Activated B cell treated with CpG ODN at 0.5 μM for 24 hours (primary cell): ENCODE measurements at places on chromosomes 13 and 19. TPM values are rescaled to one million over a fixed set of nuclear protein-coding genes. Genes with fewer than 3 reads are reported as not detected.

DNA sequence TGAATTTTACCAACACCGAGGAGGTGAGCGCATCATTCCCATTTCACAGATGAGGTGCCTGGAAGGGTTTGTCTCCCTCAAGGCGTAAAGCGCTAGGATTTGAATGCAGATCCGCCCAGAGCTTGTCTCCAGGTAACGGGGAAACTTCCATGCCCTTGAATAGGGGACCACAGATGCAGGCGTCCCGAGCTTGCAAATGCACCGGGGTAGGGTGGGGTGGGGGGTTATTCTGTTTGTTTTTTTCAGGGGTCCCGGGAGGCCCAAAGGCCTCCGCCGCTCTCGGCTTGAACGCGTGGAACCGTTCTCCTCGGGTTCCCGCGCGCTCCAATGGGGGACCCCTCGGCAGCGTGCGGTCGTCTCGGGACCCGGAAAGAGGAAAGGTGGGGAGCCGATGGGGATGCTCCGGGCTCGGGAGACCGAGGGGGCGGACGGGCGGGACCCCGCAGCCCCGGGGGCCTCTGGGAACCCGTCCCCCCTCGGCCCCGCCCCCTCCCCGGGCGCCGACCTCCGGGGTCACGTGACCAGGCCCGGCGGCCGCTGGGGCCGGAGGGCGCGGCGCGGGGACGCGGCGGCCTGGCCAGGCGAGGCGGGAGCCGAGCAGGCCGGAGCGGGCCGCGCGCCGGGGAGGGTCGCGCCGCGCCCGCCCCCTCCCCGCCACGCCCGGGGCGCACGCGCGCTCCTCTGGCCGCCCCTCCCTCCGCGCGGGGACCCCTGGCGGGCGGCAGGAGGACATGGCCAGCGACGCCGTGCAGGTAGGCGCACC is at the start of gene PKN1:
Gene PKN1, plus strand, starts transcription at position 516 of the 763 bp plus-strand sequence. Its CDS starts 216 bp downstream, at position 732.
- H3K36me3 ChIP-seq, result peaks cover 4% of the 10 kb centered on the region
- H3K4me1 ChIP-seq, result peaks cover 30% of the 10 kb centered on the region
- peak; percentile 72 for DNase-seq

DNA sequence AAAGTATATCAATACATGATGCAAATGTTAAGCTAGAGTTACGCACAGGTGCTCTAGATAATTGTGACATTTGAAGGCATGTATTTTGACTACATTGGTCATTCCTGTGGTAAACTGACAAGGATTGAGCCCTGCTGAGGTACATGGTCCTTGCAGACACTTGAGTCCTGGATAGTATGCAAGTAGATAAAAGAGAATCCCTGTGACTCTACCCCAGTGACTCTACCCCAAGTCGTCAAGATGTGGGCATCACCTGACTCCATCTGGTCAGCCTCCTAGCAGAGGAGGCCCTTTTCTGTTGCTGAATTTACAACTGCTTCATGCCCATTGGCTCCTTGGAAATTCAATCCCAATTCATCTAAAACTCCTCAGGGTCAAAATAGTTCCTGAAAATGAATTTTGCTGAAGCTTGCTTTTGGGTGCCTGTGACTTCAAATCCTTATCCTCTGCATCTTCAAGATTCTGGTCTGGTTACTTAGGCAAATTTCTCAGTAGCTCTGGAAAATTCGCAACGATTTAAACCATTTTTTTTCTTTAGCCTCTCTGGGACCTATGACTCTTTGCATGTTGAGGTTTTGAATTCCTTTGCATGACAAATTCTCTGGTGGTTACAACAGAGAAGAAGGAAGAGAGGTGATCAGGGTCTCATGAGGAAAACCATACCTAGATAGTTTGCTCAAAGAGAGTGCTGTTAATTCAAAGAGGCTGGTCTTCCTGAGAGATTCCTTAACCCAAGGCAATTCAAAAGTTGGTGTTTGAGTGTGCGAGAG is 422.1 kb downstream of the FGF9 start:
- no peaks in the 10 kb centered on the region for H3K27me3 ChIP-seq
- H3K36me3 ChIP-seq, result no peaks in the 10 kb centered on the region
- no peak for DNase-seq
- H3K27ac ChIP-seq, result no peak overlapping the region
- peaks cover 5% of the 10 kb centered on the region for H3K4me1 ChIP-seq

DNA sequence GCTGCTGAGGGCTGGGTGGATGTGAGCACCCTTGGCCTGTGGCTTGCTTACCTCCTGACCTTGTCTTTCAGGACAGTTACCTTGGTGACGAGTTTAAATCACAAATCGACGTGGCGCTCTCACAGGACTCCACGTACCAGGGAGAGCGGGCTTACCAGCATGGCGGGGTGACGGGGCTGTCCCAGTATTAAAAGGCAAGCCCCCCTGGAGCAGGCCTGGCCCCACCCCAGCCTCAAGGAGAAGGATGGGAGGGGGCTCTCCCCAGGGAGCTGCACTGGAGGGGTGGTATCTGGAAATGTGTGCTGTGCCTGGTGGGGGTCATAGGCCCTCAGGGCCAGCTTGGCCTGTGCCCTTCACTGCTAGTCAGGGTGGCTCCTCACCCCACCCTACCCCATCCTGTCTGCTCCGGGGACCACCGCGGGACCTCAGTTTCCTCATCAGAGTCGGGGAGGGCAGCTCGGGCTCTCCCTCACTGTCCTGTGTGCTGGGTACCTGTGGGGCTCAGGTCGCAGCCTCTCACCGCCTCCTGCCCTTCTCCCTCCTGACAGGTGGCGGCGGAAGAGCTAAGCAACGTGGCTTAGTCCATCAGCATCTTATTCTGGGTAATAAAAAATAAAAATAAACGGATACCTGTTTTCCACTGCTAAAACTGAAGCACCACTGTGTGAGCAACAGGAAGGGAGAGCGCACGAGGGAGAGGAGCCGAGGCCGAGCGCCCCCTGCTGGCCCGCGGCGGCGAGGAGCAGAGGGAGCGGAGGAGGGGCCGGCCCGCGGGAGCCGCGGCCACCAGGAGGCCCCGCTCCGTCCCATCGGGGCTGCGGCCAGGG is 29.8 kb downstream of the CERS1 start:
- no peak overlapping the region for H3K4me3 ChIP-seq
- H3K27ac ChIP-seq, result no peak overlapping the region
- peak; percentile 64 for DNase-seq
- H3K4me1 ChIP-seq, result peaks cover 15% of the 10 kb centered on the region
- peaks cover 4% of the 10 kb centered on the region for H3K27me3 ChIP-seq

- H3K4me1 ChIP-seq, result no peaks in the 10 kb centered on the region
- H3K27ac ChIP-seq, result no peak within 1 kb of the TSS
- H3K36me3 ChIP-seq, result no peaks in the 10 kb centered on the region
- DNase-seq, result no peak
- no peak within 1 kb of the TSS for H3K4me3 ChIP-seq
Observed at GRCh38 chr19:750640-751423, at the start of gene MISP. Gene MISP (plus strand): TSS chr19:751112. CDS start chr19:756947, 5,835 bp downstream.

DNA sequence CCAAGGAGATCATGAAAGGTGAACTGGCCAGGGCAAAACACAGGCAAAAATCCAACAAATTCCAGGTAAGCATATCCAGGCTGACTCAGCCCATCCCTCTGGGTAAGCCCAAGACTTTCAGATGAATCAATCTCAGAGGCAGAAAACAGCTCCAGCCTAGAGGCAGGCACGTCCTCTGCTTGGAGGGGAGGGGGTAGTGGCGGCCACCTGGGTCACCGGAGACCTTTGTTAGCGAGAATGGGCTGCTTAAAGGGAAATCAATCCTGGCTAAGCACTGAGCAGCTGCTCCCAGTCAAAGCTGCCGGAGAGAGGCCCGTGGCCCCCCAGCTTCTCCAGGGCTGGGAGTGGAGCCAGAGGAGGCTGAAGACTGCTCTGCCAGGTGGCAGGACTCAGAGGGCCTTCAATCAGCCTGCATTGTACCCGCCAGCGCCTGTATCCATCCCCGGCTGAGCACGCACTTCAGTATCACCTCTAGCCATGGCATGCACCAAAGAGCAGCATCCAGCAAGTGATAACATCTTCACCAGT is 48.2 kb downstream of the PIN1 start:
- H3K36me3 ChIP-seq, result no peaks in the 10 kb centered on the region
- no peak for DNase-seq
- H3K4me1 ChIP-seq, result no peaks in the 10 kb centered on the region

- H3K27ac ChIP-seq, result no peak overlapping the region
- DNase-seq, result no peak
- no peaks in the 10 kb centered on the region for H3K27me3 ChIP-seq
- H3K36me3 ChIP-seq, result no peaks in the 10 kb centered on the region
- H3K4me3 ChIP-seq, result no peak overlapping the region
- H3K4me1 ChIP-seq, result no peaks in the 10 kb centered on the region
Observed at GRCh38 chr13:45086484-45086883, 33.8 kb upstream of the GTF2F2 start.

- no peak for DNase-seq
- H3K4me1 ChIP-seq, result no peaks in the 10 kb centered on the region
- no peak overlapping the region for H3K27ac ChIP-seq
- no peak overlapping the region for H3K4me3 ChIP-seq
Observed at GRCh38 chr13:59176775-59177174, 987.0 kb downstream of the DIAPH3 start.

DNA sequence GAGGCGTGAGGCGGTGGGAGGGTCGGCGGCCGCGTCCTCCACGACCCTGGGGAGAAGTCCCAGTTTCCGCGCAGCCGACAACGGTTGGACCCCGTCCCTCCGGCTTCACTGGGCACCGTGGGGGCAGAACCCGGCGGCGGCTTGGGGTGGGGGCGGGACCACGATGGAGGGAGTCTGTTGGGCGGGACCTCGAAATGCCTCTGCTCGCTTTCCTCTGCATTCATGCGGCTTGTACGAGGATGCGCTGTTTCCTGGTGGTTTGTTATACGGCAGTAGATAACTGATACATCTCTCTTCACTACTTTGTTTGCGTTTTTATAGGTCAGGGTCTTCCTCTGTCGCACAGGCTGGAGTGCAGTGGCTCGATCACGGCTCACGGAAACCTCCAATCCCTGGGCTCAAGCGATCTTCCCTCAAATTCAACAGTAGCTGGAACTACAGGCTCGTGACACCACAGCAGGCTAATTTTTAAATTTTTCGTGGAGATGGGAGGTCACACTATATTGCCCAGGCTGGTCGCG is 24.6 kb upstream of the ZNF846 start:
- no peak for DNase-seq
- no peaks in the 10 kb centered on the region for H3K36me3 ChIP-seq
- H3K4me1 ChIP-seq, result peaks cover 17% of the 10 kb centered on the region
- H3K27me3 ChIP-seq, result no peaks in the 10 kb centered on the region

DNA sequence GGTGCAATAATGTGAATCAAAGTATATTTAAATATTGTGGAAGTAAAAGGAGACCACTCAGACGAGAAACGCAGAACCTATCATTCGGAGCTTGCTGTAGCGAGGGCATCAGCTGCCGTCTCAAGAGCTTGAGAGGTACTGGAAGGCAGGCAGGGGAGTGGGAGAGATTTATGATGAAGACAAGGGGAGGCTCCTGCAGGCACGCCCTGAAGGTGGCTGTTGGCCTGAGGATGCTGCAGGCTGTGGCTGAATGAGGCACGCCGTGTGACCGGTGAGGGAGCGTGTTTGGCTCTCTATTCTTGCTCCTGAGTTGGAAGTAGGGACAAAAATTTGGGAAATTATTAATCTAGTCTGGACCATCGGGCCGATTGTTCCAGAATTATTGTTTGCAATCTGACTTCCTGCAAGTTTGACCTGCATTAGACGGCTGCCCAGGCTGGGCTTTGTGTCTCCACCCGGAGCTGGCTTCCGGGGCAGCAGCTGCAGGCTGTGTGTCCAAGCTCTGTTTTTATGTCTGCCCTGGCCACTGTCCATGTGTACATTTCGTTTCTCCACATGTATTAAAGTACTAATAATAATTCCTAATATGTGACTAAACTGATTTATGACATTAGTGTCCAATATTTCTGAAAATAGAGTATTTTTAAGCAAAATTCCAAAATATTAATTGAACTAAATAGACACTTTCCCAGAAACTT is 91.1 kb upstream of the ANKRD10 start:
- H3K36me3 ChIP-seq, result no peaks in the 10 kb centered on the region
- peaks cover 4% of the 10 kb centered on the region for H3K4me1 ChIP-seq
- no peak overlapping the region for H3K4me3 ChIP-seq
- no peak overlapping the region for H3K27ac ChIP-seq

- no peak overlapping the region for H3K4me3 ChIP-seq
- no peak overlapping the region for H3K27ac ChIP-seq
- H3K27me3 ChIP-seq, result peaks cover 5% of the 10 kb centered on the region
- no peak for DNase-seq
- H3K4me1 ChIP-seq, result peaks cover 39% of the 10 kb centered on the region
- H3K36me3 ChIP-seq, result no peaks in the 10 kb centered on the region
Observed at GRCh38 chr13:114151565-114152284, 19.3 kb upstream of the RASA3 start.

DNA sequence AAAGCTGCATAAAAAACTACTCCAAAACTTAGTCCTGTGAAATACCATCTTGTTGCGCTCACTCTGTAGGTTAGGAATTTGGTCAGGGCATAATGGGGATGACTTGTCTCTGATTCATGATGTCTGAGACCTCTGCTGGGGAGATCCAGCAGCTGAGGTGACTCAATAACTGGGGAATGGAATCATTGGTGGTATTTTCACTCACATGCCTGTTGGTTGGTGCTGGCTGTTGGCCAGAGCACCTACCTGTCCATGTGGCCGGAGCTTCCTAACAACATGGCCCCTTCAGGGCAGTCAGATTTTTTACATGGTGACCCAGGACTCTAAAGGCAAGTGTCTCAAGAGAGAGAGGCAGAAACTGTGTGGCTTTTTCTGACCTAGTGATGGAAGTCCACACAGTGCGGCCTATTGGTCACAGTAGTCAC is 7.4 kb upstream of the ESD start:
- no peak for DNase-seq
- no peak overlapping the region for H3K4me3 ChIP-seq
- no peaks in the 10 kb centered on the region for H3K36me3 ChIP-seq
- H3K27me3 ChIP-seq, result peaks cover 10% of the 10 kb centered on the region
- no peaks in the 10 kb centered on the region for H3K4me1 ChIP-seq

DNA sequence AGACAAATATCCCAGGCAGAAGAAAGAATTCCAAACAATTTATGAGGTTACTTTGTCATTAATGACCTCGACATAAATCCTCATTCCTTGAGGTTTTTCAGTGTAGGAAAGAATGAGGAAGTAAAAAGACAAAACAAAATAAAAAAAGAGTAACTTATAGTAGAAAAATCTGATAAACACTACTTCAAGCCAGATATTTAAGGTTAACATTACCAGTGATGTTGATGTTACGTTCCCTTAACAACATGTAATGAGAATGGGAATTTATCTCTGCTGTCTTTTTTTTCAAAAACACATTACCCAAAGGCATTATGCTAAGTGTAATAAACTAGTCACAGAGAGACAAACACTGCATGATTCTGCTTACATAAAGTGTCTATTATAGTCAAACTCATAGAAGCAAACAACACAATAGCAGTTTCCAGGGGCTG is 935.1 kb downstream of the SLITRK1 start:
- no peak overlapping the region for H3K4me3 ChIP-seq
- no peaks in the 10 kb centered on the region for H3K4me1 ChIP-seq
- H3K36me3 ChIP-seq, result no peaks in the 10 kb centered on the region

- no peaks in the 10 kb centered on the region for H3K36me3 ChIP-seq
- no peak overlapping the region for H3K4me3 ChIP-seq
- no peak overlapping the region for H3K27ac ChIP-seq
- H3K27me3 ChIP-seq, result no peaks in the 10 kb centered on the region
- DNase-seq, result no peak
Observed at GRCh38 chr13:76499891-76500290, 386.3 kb downstream of the KCTD12 start.

SULT2A1 gene
- total RNA-seq, result not detected in 2 replicates

TDRD3 gene
- total RNA-seq, result 19.7 and 22.5 TPM in 2 replicates

EPSTI1 gene
- total RNA-seq, result 30.6 and 32.8 TPM in 2 replicates

ADM5 gene
- 6.8 and 9.5 TPM in 2 replicates for total RNA-seq

SH2D3A gene
- 18.7 and 22.6 TPM in 2 replicates for total RNA-seq

DLEU7 gene
- not detected in 2 replicates for total RNA-seq

GPC6 gene
- total RNA-seq, result not detected in 2 replicates
